Thymus (tissue), 14 donors: ENCODE measurements at places on chromosomes 11 and 22.

GRCh38 chr11:46363031-46363407, 15.8 kb downstream of the DGKZ start:
- H3K27ac ChIP-seq = no peak overlapping the region
- no peaks in the 10 kb centered on the region for H3K27me3 ChIP-seq
- H3K4me1 ChIP-seq = peaks cover 56% of the 10 kb centered on the region

GRCh38 chr22:47369020-47369419, 606.6 kb downstream of the TBC1D22A start:
- H3K27me3 ChIP-seq = no peaks in the 10 kb centered on the region
- H3K27ac ChIP-seq = no peak overlapping the region
- H3K4me1 ChIP-seq = no peaks in the 10 kb centered on the region

DNA sequence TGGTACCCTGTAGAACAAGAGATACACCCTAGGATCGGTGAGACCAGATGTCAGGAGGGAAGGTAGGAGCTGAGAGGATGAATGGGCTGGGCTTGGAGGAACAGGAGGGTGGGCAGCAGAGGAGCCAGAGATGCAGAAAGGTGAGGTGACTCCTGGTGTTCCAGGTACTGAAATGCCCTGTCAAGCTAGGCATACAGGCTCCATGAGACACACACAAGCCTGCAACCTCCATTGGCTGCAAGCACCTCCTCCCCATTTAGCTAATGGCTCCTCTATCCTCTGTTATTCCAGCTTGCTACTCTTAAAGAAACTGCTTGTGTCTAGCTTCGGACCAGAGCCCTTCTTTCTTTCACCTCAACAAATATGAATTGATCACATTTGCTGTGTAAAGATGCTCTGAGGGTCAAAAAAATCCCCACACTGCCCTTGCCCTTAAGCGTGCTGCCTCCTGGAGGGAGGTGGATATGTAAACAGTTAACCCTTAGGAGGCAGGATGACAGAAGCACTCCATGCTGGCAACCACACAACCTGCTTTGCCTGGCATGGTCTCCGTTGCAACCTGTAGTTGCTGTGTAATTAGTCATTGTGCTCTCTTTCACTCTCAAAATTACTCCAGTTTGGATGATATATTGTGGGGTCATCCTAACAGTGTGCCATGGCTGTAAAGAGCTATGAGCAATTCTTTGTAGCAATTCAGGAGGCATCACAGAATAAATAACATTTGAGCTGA, 156.0 kb downstream of the PKNOX2 start:
- H3K36me3 ChIP-seq = no peaks in the 10 kb centered on the region
- no peak for DNase-seq
- no peaks in the 10 kb centered on the region for H3K4me1 ChIP-seq
- H3K27ac ChIP-seq = no peak overlapping the region
- no peak overlapping the region for H3K4me3 ChIP-seq

DNA sequence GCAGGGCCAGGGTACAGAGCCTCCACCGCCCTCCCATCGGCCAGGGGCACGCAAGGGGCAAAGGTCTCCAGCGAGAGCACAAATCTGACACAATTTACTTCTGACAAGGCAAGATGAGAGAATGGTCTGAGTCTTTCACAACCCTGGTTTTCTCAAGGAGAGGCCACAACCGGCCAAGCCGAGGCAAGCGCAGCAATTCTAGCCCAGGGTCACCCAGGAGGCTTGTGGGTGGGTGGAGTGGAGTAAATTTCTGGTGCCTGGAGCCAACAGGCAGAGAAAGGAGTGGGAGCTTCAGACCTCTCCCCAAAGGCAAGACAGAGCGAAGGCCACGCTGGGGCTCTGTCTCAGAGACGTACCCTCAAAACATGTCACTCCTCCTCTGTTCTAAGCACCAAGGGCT, 9.3 kb downstream of the LARGE2 start:
- H3K4me1 ChIP-seq = peaks cover 32% of the 10 kb centered on the region
- H3K27me3 ChIP-seq = no peaks in the 10 kb centered on the region
- no peak for DNase-seq

DNA sequence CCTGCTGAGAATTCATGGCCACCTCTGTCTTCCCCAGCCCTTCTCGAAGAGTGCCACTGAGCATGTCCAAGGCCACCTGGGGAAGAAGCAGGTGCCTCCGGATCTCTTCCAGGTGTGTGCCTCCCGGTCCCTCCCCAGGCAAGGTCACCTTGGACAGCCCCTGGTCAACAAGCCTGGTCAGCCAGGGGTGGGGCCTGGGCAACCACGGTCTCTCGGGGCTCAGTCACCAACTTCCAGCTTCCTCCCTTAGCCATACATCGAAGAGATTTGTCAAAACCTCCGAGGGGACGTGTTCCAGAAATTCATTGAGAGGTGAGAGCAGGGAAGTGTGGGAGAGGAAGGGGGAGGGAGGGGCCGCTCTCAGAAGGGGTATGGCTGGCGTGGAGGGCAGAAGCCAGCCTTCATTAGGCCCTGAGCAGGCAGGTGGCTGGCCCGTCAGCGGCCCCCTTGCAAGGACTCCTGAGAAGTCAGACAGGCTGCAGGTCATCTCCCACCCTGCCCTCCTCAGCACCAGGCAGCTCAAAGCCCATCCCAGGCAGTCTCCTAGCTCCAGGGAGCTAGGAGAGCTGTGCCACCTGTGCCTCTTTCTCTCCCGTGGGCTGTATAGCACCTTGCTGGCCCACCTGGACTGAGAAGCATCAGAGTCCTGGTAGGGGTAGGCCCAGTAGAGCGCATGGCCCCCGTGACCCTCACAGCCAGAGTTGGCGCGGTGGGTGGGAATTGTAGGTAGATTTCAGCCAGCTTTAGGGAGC, 9.3 kb upstream of the ANKRD13D start:
- DNase-seq = no peak
- H3K4me1 ChIP-seq = peaks cover 65% of the 10 kb centered on the region
- H3K36me3 ChIP-seq = peaks cover 69% of the 10 kb centered on the region
- peak overlapping the region; percentile 99 for H3K27ac ChIP-seq
- H3K27me3 ChIP-seq = no peaks in the 10 kb centered on the region

- H3K4me3 ChIP-seq = no peak overlapping the region
- H3K27me3 ChIP-seq = no peaks in the 10 kb centered on the region
- no peak for DNase-seq
These were observed 299.8 kb upstream of the CNTN5 start for GRCh38 chr11:98720951-98721350.

GRCh38 chr11:113105592-113105991, 144.4 kb downstream of the NCAM1 start:
- no peaks in the 10 kb centered on the region for H3K27me3 ChIP-seq
- H3K36me3 ChIP-seq = no peaks in the 10 kb centered on the region
- H3K4me1 ChIP-seq = no peaks in the 10 kb centered on the region
- no peak for DNase-seq
- no peak overlapping the region for H3K27ac ChIP-seq
- no peak overlapping the region for H3K4me3 ChIP-seq

DNA sequence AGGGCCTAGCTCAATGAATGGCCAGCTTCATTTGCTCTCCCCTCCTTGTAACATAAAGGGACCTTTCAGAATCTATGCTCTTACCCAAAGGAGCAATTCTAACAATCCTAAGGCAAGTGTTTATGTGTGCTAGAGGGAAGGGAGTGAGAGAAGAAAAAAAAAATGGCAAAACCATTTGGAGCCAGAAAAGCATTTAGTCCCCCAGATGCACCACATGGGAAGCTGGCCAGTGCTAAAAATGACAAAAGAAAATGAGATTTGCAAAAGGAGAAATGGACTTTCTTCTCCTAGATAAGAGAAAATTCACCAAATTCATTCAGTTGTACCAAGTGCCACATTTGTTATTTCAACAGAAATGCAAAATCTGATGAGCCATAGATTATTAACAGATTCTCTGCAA, 52.8 kb downstream of the SERGEF start:
- peaks cover 10% of the 10 kb centered on the region for H3K36me3 ChIP-seq
- no peak for DNase-seq
- no peaks in the 10 kb centered on the region for H3K4me1 ChIP-seq
- no peaks in the 10 kb centered on the region for H3K27me3 ChIP-seq

GRCh38 chr11:119490253-119491006, 67.5 kb upstream of the THY1 start:
- no peaks in the 10 kb centered on the region for H3K27me3 ChIP-seq
- H3K4me1 ChIP-seq = no peaks in the 10 kb centered on the region
- no peak overlapping the region for H3K4me3 ChIP-seq
